ENCODE measurements at places on chromosomes 7 and 10. TPM values are rescaled to one million over a fixed set of nuclear protein-coding genes. Genes with fewer than 3 reads are reported as not detected.

DNA sequence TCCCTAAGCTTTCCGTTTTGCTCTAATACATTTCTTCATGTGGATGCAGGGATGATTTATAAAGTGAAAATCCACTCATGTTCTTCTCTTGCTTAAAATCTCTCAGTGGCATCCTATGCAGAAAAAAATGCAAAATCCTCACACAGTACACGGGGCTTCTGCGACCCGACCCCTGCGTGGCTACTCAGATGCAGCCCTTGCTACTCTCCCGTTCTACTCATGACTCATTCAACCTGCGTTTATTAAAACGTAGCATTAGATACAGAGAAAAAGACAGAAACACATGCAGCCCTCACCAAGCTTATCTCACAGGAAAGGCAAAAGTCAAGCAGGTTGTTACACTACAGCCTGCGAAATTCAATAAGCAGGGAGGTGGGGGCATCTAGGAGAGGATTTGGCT, 284.4 kb upstream of the PFKP start:
- DNase-seq: no peak

- DNase-seq: no peak
Measured at GRCh38 chr10:100683545-100684300, 61.7 kb upstream of the PAX2 start.

GRCh38 chr7:72097226-72097625, 314.9 kb downstream of the CALN1 start:
- DNase-seq: no peak

DNA sequence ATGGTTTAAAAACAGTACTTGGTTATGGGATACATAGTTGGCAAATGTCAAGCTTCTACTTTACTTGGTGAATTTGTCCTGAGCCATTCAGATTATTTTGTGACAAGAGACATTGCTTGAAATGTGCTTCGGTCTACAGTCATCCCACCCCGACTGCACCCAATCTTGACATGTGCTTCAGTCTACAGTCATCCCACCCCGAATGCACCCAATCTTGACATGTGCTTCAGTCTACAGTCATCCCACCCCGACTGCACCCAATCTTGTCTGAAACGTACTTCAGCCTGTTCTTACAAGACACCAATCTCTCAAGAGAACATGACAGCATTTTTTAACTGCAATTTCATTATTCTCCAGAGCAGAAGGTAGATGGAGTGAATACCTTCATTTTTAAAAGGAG, 47.8 kb downstream of the PRKCQ start:
- no peak for DNase-seq

GRCh38 chr7:142602183-142602582, 147.1 kb upstream of the PRSS1 start:
- no peak for DNase-seq

GRCh38 chr10:129871966-129872365, 92.1 kb downstream of the EBF3 start:
- no peak for DNase-seq

DNA sequence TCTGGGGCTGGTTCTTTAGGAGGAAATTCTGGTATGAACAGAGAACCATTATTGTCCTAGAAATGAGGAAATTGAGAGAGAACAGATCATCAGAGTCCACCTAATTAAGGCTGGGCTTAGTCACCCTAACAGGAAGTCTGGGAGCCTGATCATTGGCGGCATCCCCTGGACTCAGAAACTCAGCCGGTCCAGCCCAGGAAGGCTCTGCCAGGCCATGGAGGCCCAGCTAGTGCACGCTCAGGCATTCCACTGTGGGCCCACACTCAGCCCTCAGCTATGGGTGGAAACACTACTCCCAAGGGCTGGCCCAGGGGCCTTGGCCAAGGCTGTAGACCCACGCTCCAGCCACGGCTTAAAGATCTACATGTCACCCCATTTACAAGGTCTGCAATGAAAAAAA, 109.2 kb downstream of the PTPN20 start:
- DNase-seq: no peak

Gene ZNF212
- 6.5 TPM for total RNA-seq

Gene ZNF488
- not detected for total RNA-seq

Gene NKX6-2
- total RNA-seq: not detected
